A673 (cell line): ENCODE measurements at places on chromosomes 2 and 18. TPM values are rescaled to one million over a fixed set of nuclear protein-coding genes. Genes with fewer than 3 reads are reported as not detected.

Gene SLC4A3
- 0.52 and 1.5 TPM in 2 replicates for total RNA-seq

Gene WNT10A
- 0.47 and 0.81 TPM in 2 replicates for total RNA-seq

Gene EPB41L3
- total RNA-seq = 0.20 and 0.86 TPM in 2 replicates

DNA sequence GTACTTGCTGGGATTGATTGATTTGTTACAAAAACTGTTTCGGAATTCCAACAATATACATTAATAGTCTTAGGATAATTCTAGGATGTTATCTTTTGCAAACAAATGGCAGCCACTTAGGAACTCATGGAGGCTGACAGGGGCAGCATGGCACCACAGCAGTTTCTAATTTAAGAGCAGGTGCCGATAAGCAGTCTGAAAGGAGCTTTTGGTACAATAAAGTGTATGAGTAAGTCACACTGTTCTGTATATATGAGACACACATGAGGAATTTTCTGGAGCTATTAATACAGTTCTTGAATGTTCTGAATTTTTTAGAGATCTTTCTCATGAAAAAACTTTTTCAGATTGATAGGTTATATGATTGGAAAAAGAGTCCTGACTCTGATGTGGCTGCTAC is 52.2 kb downstream of the EIF5B start:
- no peak for DNase-seq

DNA sequence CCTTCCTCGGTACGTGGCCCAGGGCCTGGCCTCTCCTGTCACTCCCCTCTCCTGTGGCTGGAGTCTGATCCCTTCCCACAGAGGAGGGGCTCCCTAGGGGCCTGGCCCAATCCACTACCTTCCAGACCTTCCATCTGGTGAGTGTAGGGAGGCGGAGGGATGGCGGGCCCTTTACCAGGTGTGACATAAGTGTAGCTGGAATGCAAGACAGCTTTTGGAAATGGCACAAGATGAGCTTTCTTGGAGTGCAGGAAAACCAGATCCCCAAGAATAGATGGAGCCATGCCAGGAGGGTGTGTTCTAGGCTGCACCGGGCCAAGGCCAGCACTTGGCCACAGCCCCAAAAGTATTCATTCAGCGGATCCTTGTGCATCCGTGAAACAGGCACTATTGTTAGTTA is 30.1 kb downstream of the IGFBP5 start:
- DNase-seq = no peak

GRCh38 chr18:49597157-49597931 is 35.5 kb downstream of the LIPG start:
- DNase-seq = no peak

GRCh38 chr2:34719206-34719605 is 1120.1 kb upstream of the FAM98A start:
- DNase-seq = no peak

- no peak for DNase-seq
Observed at GRCh38 chr2:214549946-214550345, 139.1 kb downstream of the VWC2L start.

GRCh38 chr2:174121612-174122011 is 126.7 kb downstream of the OLA1 start:
- DNase-seq = no peak

DNA sequence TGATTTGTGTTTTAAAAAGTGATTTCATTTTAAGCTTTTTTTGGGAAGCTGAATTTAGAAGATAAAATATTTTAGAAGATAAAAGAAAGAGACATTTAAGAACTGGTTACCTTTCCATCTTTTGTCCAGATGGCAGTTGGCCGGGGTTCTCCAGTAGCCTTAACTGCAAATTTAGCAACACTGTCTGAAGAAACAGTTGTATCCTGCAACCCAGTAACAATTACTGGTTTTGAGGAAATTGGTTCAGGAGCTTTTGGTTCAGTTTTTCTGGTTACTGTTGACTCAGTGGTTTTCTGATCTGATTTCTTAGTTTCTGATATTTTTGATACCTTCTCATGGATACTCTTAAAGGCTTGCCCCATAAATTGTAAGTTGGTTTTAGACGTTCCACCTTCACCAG is 49.9 kb downstream of the PLEKHA3 start:
- no peak for DNase-seq

- no peak for DNase-seq
Observed at GRCh38 chr2:20137131-20137571, 85.7 kb upstream of the LAPTM4A start.

DNA sequence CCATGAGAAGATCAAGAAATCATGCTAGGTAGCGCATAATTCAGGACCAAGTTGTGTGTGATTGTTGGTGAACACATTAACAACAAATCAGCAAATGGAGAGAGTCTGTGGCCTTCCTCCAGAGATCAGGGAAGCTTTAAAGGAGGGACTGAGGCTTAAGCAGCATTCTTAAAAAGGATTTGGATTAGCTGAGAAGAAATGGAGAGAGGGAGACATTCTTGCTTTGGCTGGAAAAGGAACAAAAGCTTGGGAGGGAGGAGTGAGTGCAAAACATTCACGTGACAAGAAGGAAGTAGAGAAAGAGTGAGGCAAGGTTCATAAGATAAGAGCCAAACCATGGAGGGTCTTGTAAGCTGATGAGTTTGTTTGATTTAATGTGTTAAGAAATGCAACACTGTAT is 75.6 kb downstream of the SRD5A2 start:
- DNase-seq = no peak

GRCh38 chr2:7704296-7704865 is 787.2 kb downstream of the RNF144A start:
- DNase-seq = no peak

DNA sequence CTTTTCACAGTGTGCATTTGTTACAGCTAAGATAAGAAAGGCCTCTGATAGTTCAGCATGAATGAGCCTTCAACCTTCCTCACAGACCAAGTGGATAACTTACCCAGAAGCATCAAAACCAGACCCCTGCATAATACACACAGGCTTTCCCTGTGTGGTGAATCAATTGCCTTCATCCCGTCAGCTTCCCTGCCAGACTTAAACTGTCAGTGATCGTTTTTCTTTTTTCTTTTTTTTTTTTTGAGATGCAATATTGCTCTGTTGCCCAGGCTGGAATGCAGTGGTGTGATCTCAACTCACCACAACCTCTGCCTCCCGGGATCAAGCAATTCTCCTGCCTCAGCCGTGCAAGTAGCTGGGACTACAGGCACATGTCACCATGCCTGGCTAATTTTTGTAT is 20.5 kb upstream of the SLC35F5 start:
- no peak for DNase-seq

- no peak for DNase-seq
Observed at GRCh38 chr18:48829443-48830149, 121.2 kb downstream of the SMAD7 start.

DNA sequence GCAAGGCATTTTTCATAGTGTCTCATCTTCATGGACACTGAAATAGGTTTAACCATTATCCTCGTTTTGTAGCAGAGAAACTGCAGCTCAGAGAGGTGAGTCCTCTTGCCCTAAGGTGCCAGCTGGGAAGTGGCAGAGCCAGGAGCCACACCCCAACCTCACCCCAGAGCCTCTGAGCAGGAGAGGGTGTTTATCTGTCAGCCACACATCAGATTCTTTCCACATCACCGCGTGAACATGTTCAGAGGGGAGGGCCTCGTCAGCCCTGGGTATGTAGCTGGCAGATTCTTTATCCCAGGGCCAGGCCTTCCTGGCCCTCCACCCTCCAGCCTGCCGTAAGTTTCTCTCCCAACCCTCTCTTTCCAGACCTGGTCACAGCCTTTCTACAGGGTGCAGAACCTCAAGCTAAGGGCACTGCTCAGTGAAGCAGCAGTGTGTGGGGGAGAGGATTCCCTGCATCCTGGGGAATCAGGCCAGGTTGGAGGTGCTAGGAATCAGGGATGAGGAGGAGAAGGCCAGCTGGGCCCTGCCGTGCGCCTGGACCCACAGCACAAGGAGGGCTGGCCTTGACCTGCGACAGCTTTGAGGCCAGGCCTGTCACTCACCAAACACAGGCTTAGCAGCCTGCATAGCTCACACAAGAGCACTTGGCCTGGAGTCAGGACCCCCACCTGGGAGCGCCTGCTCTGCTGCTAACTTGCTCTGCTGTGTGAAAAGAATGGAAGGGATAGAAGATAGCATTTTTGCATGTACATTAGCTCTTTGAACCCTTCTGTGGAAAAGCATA is 111.3 kb upstream of the MCFD2 start:
- DNase-seq = no peak

- no peak for DNase-seq
Observed at GRCh38 chr2:162210385-162210784, 32.9 kb downstream of the FAP start.

DNA sequence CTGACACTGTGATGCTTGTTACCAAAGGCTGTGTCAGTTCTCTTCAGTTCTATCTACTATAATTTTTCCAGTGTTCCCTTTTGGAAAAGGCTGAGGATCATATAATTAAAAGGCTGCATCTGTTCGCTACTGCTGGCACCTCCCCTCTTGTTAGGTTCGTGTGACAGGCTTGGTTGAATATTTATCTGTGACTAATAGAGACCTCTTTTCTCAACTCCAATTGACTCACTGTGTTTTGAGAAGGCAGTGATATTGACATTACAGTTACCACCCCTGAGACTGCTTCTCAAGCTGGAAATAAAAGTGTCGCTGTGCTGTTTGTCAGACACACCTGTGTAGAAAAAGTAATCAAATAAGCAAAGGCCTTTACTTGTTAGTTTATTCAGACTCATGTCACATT is 205.5 kb upstream of the KCNH7 start:
- no peak for DNase-seq
